ENCODE measurements at places on chromosomes 2 and 18. TPM values are rescaled to one million over a fixed set of nuclear protein-coding genes. Genes with fewer than 3 reads are reported as not detected.

DNA sequence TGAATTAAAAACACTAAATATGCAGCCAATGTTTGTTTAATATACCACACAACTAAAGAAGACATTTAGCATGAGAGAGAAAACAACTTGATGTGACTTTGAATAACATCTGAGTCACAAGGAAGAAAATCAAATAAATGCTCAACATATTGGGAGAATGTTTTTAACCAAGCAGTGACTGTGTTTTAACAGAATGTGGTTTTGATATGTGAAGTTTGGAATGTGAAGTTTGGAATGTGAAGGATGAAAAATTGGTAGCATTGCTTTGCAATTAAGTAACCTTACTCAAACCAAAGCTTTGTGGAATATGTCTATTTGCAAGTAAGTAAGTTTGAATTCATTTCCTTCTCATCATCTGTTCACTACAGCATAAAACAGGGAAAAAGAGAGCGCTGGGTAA is 128.2 kb upstream of the DNAJC10 start:
- DNase-seq: no peak

The CYTIP gene
- 21.2 TPM for total RNA-seq

The SNTG2 gene
- total RNA-seq: 18.6 TPM

The RBM44 gene
- total RNA-seq: 1.6 TPM

The LIPG gene
- 30.5 TPM for total RNA-seq

DNA sequence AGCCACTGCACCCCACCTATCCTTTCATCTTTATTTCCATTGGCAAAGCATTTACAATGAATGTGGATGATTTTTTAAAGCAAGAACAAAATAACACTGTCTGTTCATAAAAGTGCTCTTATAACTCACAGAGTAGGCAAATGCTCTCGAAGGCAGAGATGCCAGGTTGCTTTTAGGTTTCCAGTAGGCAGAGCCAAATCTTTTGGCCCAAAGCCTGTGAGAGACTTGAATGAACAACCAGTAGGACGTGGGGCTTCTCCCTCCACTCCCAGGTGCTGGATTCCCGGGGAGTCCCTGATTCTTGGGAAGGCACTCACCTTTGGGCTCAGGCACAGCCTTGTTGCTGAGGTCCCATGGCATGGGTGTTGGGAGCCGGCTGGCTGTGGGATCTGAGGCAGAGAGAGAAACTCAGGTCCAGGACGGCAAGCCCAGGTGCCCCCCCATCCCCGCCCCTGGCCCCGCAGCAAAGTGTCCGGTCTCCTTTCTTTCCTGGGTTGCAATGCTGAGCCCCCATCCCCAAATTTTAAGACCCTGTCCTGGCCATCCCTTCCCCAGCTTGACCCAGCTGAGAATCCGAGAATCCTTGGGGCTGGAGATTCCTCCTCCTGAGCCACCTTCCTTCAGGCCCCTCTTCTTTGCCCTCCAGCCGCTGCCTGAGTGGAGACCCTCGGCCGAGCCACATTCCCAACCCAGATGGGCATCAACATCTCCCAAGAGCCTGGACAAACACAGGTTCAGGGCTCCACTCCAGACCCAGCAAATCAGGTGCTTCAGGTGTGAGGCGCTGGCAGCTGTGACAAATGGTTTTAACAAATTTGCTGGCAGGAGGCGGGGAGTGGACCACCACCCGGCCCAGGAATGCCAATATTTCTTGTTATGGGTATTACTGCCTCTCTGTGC is 5.8 kb downstream of the NEURL3 start:
- no peak for DNase-seq

GRCh38 chr2:207706936-207707860 is 4.2 kb upstream of the CCNYL1 start:
- no peak for DNase-seq

DNA sequence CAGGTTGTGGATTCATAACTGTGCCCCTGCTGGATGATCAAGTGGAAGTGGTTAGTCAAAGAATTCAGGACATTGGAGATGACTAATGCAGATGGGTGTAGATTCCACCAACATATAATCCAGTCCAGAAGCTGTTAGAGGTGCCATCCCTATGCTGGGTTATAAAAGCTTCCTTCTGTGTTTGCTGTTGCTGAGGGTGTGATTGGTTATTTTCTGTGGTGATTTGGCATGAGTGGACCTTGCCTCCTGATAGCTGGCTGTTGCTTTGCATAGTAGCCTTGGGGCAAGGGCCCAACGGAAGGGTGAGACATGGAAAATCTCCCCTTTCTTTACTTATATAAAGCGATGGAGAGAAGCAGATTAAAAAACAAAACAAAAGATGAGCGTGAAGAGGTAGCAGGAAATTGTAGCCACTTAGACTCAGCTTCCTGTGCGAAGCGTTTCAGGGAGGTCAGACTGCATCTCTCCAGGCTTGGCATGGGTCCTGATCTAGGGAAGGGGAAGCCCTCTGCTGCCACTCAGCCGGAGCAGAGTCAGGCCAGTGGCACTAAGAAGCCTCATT is 190.4 kb downstream of the FMNL2 start:
- no peak for DNase-seq

DNA sequence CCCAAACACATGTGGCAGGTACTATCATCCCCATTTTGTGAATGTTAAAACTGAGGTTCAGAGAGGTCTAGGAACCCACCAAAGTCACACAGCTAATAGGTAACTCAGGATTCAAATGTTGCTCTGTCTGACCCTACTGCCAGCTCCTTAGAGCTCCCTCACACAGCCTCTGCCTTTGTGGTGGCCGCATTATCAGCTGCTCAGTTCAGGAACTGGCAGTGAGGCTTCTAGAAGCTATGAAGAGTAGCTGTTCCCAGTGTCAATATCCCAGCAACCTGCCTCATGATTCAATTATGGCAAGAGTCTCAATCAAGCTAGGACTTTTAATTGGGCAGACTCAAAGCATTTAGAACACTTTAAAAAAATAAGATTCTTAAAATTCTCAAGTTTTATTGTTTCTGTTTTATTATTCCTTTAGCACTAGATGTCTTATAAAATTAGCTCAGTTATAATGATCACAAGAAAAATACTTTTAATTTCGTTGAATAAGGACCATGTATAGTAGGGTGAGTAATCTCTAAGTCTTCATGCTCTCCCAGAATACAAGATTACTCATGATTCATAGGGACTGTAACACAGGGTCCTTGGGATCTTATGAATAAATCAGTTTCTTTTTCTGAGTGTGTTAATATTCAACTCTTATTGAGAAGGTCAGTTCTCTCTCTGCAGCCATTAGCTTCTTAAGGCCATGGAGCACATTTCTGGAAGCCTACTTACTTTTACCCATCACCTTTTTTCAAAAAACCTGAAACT is 342.7 kb downstream of the RND3 start:
- no peak for DNase-seq

The CHAC2 gene
- total RNA-seq: 1.5 TPM

The KCNE4 gene
- total RNA-seq: 9.6 TPM

GRCh38 chr2:10392951-10393639 is 55.0 kb downstream of the ODC1 start:
- DNase-seq: no peak

DNA sequence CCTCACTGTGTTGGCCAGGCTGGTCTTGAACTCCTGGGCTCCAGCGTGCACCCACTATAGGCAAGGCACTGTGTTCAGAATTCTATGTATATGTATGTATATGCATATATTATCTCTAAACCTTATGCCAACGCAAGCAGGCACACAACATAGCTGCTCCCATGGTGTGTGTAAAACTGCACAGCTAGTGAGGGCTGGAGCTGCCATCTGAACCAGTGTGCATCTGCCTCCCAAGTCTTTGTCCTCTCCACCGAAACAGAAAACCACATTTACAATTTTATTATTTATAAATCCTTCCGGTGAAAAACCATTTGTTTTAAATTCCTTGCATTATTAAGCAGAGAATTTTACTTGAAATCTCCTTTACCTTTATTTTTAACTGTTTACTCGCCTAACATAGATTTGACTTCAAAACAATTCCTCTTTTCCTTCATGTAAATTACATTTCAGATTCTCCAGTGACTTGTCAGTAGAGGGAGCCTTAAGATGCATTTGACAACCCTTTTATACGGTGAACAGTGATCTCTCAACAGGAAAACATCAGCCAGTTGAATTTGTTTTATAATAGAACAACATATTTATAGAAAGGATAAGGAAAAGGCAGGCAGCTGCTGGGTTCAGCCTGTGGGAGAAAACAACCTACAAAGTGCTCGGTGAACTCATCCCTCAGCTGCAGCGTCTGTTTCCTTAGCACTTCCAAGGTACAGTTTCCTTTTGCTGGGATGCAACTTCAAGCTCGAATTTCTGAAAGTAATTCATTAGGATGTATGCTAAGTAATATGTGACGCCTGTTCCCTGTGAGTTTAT is 101.2 kb downstream of the MYT1L start:
- no peak for DNase-seq

DNA sequence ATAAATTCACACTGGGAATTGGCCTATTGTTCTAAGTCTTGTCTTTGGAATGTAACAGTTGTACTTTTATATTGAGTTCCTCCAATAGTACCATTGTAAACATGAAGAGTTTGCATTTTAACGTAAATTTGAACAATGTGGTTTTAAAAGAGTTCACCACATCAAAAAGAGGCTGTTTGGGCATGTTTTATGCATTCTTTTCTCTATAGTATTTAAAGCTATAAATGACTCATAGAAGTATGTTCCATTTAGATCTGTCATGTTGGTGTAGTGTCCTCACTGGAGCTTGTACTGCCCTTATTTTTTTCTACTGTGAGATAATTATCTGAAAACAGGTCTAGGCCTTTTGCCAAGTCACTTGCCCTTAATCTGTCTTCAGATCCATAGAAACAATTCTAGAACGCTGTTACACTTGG is 141.9 kb downstream of the RHBDD1 start:
- DNase-seq: no peak

DNA sequence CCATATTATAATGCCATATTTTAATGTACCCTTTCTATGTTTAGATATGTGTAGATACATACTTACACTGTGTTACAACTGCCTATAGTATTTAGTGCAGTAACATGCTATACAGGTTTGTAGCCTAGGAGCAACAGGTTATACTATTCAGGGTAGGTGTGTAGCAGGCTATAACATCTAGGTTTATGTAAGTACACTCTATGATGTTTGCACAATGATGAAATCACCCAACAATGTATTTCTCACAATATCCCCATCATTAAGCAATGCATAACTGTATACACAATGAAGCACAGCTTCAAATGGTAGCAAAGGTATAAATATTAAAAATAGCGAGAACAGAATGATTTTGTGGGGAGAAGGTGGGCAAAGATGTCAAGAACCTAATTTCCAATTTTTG is 117.8 kb downstream of the DYM start:
- no peak for DNase-seq

DNA sequence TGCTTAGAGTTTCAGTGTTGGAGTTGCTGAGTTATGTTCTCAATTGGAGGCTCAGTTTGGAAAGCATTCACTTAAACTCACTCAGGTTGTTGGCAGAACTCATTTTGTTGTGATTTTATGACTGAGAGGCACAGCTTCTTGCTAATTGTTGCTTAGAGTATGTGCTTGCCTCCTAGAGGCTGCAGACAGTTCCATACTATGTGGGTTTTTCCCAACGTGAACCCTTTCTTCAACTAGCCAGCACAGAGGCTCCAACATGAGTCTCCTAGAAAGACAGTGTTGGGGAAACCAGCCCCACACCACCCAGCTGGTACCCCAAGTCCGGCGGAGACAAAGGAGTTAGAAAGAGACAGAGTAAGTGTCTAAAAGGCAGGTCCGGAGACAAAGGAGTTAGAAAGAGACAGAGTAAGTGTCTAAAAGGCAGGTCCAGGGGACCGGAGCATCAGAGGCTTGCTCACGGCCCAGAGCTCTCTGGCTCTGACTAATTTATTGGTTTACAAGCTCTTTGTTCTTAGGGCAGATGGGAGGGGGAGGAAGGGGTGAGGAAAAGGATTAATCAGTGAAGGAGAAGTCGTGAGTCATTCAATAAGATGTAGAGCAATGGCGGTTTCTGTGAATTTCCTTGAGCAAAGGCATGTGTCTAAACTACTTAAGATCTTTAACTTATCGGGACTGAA is 999.7 kb upstream of the LRRTM1 start:
- DNase-seq: no peak

DNA sequence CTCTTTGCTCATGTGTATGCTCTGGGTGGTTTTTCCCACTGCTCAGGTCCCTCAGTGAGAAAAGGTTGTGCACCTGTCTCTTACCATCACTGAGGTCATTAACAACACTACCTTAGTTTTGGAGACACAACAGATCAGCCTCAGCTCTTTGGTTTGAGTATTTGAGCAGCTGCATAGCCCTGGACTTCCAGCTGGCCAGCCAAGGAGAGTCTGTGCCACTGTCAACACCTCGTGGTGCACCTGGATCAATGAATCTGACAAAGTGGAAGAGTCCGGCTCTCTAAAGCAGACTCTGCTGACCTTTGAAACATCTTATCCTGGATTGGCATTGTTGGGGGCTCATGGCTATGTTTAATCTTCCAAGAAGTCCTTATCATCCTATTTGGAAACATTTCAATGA is 30.0 kb downstream of the SERPINB8 start:
- DNase-seq: no peak

DNA sequence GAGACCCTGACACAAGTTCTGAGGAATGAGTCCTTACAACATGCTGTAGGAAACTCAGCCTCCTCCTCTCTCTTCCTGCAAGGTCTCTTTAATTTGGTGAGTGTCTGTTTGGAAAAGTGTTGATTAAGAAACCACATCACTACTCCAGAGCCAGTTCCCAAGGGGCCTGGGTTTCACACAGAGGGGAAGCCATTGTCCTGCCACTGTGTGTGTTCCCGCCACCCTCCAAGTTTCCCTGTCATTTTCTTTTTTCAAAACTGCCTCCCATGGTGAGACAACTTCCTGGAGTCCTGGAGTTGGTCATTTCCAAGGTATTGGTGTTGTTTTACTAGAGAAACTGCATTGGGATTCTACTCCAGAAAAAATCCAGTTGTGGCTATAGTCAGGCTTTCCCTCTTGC is 232.0 kb upstream of the PARD3B start:
- DNase-seq: no peak

DNA sequence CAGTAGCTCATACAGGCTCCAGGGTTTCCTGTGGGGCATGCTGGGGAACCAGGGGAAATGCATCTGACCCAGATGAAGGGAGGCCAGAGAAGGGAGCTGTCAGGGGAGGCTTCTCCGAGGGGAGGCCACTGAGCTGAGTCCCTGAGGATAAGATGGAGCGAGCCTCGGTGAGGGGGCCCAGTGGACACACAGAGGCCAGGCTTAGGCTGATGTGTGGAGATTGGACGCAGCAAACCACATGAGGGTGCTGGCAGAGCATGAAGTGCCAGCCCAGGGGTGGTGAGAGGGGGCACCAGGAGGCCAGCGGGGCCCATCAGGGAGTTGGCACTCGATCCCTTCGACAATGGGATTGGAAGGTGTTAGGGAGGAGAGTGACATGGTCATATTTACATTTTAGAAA is 235.0 kb downstream of the KLHL29 start:
- DNase-seq: no peak

The MERTK gene
- 47.1 TPM for total RNA-seq
